Endothelial cell of umbilical vein (primary cell): ENCODE measurements at places on chromosomes 16 and 17.

DNA sequence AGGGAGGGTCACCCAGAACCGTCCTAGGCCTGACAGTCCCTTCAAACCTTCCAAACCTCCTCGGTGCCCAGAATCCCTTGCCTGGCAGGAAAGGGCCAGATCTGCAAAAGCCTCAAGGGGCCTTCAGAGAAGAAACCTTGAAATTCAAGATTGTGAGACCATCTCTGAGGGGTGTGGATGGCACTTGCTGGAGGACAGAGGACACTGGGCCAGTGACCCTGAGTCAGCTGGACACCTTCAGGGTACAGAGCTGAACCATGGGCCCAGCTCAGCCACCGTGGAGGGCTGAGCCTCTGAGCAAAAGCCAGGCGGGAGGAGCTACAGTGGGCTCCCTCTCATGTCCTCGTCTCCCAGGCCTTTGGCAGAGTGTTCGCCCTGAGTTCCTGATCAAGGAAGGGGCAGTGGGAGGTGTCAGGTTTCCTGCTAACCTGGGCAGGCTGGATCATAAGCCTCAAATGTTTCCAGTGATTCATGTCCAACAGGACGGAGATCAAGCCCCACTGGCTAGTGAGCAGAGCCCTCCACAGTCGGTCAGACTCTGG, 3.0 kb downstream of the PDILT start:
- no peak for DNase-seq

DNA sequence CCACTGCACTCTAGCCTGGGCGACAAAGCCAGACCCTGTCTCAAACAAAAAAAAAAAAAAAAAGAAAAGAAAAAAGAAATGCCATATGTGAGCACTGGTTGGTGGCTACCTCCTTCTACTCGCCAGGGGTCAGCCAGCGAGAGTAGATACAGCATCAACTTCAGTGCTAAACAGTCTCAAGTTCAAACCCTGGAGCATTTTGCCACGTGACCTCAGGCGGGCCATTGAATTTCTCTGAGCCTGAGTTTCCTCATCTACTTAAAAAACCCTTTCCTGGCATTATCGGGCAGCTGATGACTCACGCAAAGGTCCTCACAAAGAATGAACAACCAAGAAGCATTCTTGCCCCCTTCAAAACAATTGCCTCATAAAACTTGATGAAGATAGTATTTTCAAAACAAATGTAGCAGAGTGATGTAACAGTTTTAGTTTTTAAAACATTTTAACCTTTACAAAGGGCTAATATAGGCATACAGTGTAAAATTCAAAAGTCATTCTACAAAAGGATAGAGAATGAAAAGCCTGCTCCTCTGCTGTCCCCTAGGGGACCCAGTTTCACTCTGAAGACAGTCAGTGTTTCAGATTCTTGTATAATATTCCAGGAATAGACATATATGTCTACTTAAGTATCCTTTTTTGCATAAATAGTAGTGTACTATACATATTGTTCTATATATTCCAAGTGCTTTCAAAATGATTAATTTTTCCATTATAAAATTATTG, 28.4 kb downstream of the DNAH2 start:
- peak; percentile 98 for DNase-seq

- no peak for DNase-seq
Measured at GRCh38 chr17:2211661-2212399, 91.8 kb downstream of the SMG6 start.

DNA sequence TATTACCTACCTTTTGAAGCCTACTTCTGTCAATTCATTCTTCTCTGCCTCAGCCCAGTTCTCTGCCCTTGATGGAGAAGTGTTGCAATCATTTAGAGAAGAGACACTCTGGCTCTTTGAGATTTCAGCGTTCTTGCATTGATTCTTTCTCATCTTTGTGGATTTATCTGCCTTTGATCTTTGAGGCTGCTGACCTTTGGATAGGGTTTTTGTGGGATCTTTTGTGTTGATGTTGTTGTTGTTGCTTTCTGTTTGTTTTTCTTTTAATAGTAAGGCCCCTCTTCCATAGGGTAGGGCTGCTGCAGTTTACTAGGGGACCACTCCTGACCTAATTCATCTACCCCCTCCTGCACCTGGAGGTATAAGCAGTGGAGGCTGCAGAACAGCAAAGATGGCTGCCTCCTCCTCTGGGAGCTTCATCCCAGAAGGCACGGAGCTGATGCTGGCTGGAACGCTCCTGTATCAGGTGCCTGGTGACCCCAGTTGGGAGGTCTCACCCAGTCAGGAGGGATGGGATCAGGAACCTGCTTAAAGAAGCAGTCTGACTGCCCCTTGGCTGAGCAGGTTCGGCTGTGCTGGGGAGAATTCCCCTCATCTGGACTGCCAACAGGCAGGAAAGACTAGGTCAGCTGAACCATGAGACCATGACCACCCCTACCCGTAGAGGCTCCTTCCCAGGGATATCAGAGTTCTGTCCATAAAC, 28.0 kb downstream of the NFATC3 start:
- no peak for DNase-seq

GRCh38 chr17:63624531-63624880, 2.3 kb downstream of the MAP3K3 start:
- no peak for DNase-seq
